Right ventricle myocardium inferior (tissue), 1 donor: ENCODE measurements at places on chromosomes 6 and 20.

- peak; percentile 98 for DNase-seq
Observed at GRCh38 chr6:37432916-37433656, at the start of gene CMTR1. CMTR1 (plus strand) TSS chr6:37433221; CDS start chr6:37435630, 2,409 bp downstream.

DNA sequence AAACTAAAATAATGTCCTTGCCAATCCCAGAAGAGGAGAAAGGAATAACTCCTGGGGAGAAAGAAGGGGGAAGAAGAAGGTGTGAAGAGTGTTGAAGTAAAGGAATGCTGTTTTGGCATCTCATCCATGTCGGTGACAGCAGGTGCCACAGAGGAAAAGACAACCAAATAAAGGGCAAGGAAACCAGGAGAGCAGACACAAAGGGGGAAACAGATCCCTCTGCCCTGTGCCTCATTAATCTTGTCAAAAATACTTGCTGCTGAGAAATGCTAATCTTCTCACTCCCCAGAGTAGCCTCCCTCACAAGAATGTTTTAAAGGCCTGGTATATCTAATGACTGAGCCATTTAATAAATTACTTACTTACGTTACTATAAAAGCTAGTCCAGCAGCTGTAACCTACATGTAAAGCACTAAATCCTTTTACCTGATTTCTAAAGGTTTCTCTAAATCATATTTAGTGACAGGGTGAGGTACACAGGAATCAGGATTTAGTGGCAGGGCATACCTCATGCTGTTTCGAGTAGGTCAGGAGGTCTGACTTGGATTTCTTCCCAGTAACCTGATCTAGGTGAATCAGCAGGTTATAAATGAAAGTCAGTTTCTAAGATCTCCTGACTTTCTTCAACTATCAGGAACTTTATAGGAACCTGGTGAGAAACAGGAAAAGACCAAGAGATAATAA, 377.1 kb downstream of the CENPW start:
- DNase-seq: no peak

GRCh38 chr20:46051556-46052308, 22.7 kb downstream of the SLC12A5 start:
- no peak for DNase-seq

GRCh38 chr6:30685157-30686008, 1.1 kb downstream of the PPP1R18 start:
- no peak for DNase-seq

DNA sequence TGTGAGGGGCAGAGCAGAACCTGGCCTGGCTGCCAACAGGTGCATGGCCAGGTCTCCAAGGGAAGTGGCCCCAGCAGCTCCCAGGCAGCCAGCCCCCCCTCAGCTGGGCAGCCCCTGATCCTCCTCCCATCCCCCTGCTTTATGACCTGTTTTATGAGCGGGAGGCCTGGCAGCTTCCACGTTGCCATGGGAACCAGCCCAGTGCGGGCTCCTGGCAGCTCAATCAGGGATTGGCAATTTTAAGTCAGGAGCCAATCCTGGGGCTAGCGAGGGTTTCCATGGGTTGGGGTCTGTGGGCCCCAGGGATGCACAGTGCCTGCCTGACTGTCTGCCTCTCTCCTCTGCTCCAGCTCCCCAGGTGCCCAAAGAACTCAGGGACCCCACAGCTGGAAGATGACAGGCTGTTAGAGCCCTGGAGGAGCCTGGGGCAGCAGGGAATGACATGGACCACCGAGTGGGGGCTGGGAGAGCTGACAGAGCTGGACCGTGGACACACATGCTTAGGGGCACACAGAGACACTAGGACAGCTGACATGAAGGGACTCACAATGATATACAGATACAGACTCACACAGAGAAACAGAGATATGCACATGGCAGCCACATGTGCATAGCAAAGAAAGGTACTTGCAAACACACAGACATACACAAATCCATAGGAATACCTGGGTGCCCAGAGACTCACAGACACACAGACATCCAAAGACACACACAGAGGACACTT, 56.5 kb upstream of the SIRPA start:
- no peak for DNase-seq

DNA sequence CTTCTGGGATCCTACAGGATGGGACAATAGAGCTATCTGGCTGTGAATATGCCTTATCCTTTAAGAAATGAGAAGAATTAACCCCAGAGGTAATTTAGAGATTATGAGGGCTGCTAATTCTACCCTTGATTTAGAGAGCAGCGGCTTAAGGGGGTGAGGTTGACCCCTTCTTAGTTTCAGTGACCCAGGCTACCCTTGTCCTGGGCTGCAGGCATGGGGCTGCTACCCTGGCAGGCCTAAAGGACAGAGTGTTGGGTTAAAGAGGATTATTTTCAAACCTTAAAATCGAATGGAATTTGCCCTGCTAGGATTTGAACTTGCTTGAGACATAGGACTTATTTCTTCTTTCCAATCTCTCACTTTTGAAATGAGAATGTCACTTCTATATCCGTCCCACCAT, 1343.4 kb downstream of the HACE1 start:
- DNase-seq: no peak

GRCh38 chr6:53165293-53165692, 16.7 kb upstream of the GCM1 start:
- DNase-seq: no peak

- DNase-seq: no peak
Observed at GRCh38 chr6:97052896-97053295, 128.4 kb downstream of the KLHL32 start.

GRCh38 chr6:101351173-101351572, 42.3 kb upstream of the GRIK2 start:
- DNase-seq: no peak

GRCh38 chr20:46354920-46355654, 46.8 kb upstream of the CDH22 start:
- no peak for DNase-seq

DNA sequence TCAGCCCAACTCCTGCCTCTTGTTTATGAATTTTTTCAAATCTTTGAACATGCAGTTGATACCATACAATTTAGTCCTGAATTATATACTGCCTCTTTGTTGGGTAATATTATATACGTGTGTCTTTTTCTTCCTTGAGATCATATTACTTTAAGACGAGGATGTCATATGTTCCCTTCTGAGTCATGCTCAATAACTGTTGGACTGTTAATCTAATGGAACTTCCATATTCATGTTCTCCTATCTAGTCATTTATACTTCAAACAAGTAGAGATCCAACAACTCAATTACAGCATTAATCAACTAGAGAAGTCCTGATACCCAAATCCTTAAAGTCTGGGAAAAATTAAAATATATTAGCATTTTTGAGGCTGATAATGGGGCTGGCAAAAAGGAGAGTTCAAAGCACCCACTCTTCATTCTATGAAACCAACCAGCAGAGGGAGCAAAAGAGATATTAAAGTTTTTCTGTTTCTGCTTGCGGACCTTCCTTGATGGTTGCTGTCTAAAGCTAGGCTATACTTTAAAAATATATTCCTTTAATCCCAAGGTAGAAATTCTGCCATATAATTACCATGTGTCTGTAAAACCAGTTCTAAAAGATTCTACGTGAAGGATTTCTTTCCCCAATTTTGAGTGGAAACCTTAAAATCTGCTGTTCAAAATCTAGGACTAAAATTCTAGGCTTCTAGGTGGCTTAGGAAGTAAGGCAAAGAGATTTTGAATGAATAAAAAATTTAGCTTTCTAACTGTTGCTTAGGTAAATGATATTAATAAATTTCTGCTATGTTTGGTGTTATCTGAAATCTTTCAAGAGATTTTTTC, 498.9 kb downstream of the BCKDHB start:
- DNase-seq: no peak

DNA sequence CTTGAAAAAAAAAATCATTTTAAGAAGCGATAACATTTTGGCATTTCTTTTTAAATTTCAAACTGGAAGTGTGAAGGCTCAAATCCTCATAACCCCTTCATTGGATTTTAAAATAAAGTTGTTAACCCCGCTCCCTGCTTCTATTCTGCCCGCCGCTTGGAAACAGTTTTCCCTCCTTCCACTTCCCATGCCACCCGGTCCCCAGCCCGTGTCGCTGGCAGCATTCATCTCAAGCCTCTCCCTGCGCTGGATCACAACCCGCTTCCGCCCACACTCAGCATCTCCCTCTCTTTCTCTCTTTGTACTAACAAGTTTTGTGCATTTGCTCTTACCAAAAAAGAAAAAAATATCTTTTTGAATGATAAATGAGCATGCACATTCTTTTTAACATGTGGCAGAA, 15.4 kb upstream of the PDE10A start:
- peak; percentile 55 for DNase-seq

- no peak for DNase-seq
Observed at GRCh38 chr6:79874531-79875134, 72.7 kb downstream of the ELOVL4 start.

DNA sequence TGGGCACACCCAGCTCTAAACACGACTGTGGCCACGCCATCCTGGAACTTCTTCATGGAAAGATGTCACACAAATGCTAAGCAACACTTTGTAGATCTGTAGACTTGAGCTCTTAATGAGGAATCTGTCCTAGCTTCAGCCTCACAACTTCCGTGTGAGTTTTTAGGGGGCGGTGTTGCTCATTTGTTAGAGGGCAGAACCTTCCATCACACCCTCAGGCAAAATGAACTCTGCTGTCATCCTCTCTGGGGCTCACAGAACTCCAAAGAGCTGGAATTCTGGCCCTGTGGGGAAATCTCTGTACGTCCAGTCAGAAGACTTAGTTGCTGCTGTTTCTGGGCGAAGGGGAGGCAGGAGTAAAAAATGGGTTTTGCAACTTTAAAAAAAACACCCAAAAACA, 49.8 kb downstream of the NRN1 start:
- no peak for DNase-seq
